HCT116 (cell line): ENCODE measurements at places on chromosomes 3 and 15.

- DNase-seq: no peak
Observed at GRCh38 chr15:25784876-25785640, 78.1 kb downstream of the ATP10A start.

GRCh38 chr3:71906976-71907375 is 122.0 kb upstream of the PROK2 start:
- no peak for DNase-seq

DNA sequence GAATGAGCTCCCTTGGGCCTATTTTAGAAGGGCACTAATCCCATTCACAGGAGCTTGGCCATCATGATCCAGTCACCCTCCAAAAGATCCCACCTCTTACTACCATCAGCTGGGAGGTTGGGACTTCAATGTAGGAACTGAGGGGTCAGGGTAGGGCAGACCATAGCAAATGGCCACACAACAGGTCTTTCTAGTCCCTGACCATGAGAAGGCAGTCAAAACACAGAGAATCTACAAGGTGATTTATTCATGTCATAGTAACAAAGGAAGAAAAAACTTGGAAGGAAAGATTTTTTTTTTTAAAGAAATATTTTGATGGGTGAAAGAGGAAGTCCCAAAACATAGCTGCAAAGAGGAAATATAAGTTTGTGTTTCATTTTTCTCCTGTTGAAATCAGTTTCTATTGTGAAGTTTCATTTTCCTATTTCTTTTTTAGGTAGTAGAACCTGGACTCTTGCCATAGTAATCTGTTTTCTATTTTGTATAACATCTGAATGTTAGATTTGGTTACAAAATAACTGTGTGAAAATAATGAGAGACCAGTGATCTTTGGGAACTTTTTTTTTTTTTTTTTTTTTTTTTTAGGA is 23.5 kb upstream of the TNFSF10 start:
- no peak for DNase-seq

GRCh38 chr3:9377981-9378380 is 15.1 kb downstream of the THUMPD3 start:
- DNase-seq: no peak

DNA sequence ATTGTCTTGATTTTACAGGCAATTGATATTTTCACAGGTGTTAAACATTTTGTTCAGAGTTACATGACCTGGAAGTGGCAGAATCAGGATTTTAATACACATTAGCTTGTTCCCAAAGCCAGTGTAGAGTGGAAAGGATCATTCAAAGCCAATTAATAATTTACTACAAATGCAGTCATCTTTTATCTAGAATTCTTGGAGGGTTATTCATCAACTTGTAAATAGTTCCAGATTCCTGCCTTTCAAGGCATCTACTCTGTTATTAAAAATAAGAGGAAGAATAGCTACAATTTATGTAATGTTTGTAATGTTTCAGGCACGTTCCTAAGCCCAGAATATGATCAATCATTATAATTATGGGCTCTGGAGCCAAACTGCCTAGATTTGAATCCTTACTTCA is 358.5 kb downstream of the ZNF385D start:
- no peak for DNase-seq

DNA sequence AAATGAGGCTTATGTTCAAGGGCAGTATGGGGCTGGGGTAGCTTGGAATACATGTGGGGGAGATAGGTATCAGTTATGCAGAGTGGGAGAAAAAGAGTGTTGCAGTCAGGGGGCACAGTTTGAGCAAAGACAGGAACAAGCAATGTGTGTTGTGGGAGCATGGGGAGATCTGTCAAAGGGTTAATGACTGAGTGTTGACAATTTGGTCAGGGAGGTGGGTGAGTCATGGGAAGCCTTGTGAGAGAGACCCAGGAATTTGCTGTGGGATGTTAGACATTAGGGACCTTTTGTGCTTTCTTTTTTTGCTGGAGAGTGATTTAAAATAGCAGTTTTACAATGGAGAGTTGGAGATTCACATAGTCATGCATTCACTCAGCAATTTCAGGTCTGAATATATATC is 221.6 kb upstream of the NR2E3 start:
- DNase-seq: no peak

- no peak for DNase-seq
Observed at GRCh38 chr3:184003187-184003967, 14.3 kb downstream of the ABCC5 start.

DNA sequence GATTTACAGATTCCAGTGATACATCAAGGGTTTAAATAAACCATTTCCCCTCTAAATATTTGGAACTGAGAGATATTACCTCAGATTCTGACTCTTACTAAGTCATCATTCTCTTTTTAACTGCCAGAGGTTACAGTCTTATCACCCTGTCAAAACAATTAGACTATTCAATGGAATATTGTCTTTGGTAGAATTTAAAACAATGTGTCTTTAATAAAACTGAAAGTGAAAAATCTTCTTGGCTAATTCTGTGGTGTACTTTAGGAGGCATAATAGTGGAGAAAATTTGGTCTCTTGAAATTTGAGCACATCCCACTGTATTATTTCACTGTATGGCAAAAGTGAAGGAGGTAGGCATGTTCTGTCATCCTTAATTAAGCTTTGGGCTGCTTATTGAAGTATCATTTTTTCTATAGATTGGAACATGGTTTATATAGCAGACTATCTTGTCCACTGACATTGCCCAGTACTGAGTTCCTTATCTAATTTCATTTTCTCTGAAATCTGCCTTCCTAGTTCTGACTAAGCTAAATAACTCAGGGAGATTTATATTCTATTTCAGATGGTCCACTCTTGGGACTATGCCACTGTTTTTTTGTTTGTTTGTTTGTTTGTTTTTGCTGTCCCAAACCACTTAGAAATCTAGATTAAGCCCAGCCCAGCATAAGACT is 48.0 kb upstream of the UTS2B start:
- DNase-seq: no peak

- no peak for DNase-seq
Observed at GRCh38 chr3:165359005-165359404, 162.8 kb upstream of the SLITRK3 start.

- no peak for DNase-seq
Observed at GRCh38 chr15:87547470-87548181, 708.9 kb downstream of the NTRK3 start.

DNA sequence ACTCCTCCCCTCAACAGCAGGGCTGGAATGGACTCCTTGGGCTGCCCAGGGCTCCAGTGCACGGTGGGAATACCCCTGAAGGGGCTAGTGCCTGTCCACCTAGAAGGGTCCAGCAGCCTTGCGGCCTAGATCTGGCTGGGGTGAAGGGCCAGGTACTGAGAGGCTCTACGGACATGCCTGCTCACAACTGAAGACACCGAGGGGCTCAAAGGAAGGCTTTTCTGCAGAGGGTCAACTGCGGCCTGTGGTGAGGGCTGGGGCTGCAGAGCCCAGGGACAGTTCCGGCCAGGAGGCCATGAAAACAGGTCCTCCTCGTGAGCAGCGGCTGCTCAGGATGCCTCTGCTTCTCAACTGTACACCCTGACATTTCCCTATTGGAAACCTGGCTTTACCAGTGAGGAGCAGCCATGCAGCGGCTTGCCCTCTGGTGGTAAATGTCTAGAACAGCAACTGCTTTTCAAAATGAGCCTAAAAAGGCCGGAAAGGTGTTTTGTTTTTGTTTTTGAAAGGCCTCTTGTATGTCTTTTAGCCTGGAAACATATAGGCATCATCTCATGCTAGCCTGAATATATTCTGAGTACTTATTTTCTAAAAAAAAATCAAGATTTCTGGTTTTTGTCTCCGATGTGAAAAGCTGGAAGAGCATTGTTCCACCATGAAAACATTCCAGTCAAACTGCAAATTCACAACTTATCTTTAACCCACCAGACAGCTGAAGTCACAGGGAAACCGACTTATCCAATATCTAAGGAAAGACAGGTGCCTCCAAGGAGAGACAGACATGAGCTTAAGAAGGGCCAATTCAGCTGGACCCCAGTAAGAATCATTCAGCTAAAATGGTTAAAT is 163.4 kb downstream of the KLF13 start:
- DNase-seq: peak; percentile 35

DNA sequence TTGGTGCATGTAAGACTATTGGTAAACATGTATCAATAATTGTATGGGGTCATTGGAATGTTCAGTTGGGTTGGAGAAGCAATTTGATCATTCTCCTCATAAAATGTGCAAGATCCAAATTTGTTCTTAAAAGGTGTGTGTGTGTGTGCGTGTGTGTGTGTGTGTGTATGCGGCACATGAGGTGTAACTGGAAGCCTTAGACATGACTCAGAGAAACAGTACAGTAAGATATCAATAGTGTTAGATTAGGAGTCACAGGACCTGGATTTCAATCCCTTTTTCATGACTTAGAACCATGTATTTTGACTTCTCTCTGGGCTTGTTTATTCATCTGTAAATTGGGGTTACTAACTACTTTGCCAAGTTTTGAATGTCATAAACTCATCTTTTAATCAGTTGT is 38.3 kb downstream of the RSRC1 start:
- no peak for DNase-seq

- no peak for DNase-seq
Observed at GRCh38 chr3:135083179-135083578, 288.1 kb downstream of the EPHB1 start.

DNA sequence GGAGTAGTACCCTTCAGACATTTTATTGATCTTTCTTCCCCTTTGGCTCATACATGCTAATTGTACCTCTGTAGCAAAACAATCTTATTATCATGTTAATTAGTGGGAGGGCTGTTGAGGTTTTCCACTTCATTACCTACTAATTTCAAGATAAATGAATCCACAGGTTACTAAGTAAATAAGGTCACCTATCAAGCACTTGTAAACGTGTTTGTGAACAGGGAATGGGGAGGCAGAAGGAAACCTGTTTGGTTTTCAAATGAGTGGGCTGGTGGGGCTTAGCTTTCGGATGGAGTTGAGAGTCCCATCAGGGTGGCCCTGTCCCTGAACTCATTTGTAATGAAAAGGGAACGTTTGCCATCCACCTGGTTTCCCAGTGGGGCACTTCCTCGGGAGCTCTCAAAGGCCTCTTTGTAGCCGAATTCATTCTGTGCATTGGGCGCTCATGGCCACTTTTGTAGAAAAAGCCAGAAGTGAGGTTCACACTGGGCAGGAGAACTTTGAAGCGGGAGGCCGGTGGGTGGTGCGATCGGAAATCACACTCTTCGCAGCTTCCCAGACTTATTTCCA is 419.8 kb upstream of the NR2F2 start:
- no peak for DNase-seq

- DNase-seq: no peak
Observed at GRCh38 chr3:45564172-45564571, 30.4 kb upstream of the LIMD1 start.

DNA sequence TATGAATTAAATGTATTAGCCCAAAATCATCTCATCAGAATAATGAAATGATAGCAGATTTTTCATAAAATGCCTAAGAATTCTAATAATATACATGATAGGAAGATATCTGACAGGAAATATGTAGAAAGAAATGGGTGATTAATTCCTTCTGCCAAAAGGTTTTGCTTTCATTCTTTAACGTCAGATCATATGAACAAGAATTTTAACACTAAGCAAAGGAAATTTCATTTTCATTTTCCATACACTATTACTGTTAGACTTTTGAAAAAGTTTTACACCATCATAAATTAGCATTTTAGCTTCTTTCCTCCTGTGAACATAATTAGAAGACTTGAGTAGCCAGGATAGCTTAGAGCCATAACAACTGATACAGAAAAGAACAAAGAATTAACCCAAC is 1099.9 kb downstream of the NSUN3 start:
- no peak for DNase-seq

DNA sequence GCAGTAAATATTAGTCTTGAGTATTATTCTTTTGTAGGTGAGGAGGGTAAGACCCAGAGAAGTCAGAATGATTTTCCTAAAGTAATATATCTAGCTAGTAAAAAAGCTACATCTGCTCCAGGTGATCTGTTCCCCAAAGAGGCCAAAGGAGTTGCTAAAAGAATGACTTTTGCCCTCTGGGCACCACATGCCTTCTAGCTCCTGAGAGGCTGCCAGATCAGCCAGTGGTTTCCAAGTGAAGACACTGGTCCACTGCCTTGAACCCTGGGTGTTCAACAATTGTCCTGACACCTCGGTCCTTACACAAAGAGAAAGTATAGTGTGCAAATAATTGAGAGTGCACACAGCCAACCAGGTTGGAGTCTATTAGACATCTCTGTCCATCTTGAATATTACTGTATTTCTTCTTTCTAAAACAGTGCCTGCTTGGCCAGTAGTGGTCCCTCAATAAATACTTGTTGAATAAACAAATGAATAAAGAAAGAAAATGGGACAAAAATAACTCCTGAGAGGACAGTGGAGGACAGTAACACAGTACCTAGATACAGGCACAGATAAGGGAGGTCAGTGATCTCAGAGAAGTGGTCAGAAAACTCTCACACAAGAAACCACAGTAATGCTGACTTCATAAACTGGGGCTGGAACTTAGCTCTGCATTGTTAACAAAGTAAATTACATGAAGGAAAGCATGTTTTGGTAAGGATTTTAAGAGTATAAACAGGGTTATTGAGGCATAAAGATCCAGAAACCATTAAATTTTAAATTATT is 56.6 kb upstream of the CSTA start:
- DNase-seq: no peak

DNA sequence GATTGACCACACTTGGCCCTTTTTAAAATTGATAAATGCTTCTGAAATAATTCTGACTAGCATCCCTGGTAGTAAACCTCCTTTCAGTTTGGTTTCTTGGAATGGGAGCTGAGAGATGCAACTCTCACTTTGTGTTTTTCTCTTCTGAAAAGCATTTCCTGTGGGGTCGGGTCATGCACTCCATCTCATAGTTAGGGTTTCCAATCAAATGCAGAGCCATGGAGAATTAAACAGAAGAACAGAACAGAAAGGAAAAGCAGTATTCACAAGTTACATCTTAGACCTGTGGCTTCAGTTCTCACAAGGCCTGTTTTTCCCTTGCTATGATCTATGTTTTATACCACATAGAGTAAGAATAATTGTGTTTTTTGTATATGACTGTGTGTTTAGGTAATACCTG is 39.7 kb downstream of the SENP2 start:
- DNase-seq: no peak

- DNase-seq: peak; percentile 39
Observed at GRCh38 chr15:37981775-37982174, 47.3 kb downstream of the TMCO5A start.

DNA sequence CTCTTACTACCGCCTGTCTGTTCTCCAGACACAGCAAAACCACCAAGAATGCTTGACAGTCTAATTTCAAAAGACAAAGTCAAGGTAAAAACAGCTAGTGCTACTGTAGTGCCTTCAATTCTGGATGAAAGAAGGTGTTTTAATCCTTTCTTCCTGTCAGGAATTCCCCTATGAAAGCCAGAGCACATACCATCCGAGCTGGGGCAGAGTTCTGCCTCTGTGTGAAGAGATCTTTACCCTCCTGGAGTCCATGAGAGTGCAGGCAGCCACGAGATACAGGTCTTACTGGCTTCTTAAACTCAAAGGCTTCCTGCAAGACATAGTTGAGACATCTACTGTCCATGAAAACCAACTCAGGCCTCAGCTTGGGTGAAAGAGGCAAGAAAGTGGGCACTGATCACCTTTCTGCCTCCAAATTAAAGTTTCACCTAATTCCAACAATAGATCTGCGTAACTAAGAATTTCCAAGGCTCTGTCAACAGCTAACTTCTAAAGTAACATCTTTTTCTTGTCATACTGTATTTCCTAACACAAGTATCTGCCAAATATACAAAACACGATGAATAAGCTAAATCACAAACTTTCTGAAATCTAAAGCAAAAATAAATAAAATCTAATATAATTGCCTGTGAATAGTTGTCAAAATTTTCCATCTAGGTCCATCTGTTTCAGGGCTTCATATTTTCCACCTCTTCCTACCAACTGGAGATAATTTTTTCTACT is 7.5 kb downstream of the CDC25A start:
- no peak for DNase-seq

- no peak for DNase-seq
Observed at GRCh38 chr3:33058765-33059164, 38.2 kb downstream of the GLB1 start.

- DNase-seq: no peak
Observed at GRCh38 chr3:184192889-184193288, 6.9 kb downstream of the ABCF3 start.
